Activated CD4-positive, alpha-beta T cell treated with anti-CD3 and anti-CD28 coated beads, Interleukin-2, Interleukin-6, amounts not matched to agents 100 ng/mL and 50 ng/mL, durations not matched to agents 16 hours and 8 hours (primary cell): ENCODE measurements at places on chromosomes 16 and 17.

DNA sequence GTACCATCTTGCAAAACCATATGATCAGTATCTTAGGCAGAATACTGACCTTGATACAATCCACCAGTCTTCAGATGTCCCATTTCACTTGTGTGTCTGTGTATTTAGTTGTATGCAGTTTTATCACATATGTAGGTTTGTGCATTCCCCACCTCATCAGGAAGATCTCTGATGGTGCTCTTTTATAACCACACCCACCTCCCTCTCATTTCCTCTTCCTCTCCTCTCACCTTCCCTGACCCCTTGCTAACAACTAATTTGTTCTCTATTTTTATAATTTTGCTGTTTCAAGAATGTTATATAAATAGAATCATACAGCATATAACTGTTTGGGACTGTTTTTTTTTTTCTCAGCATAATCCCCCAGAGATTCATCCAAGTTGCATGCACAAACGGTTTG, 52.0 kb upstream of the ACSM2B start:
- DNase-seq, result no peak

- DNase-seq, result peak; percentile 69
These were observed 673.8 kb downstream of the WWOX start for GRCh38 chr16:78773291-78773702.

DNA sequence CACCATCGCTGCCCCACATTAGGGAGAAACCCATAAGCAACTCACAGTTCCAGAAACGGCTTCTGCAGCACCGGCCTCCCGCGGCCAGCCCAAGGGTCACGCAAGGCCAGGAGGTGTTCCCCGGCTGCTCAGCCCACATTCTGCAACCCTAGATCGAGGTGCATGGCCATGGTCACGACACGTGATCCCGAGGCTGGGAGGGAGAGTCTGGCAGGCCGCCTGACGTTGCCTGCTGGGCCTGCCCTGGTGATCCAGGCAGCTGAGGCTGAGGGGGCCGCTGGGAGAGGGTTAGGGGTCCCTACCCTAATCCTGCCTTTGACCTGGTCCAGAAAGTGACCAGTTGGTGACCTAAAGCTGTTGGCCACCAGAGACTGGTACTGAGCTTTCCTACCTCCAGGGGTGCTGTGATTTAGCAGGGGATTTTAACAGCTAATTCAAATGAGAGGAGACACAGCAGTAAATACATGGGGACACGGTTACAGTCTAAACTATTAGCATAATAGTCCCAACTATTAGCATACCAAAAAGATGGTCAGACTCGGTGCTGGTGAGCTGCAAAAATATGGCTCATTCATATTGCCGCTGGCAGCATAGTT, 97.4 kb upstream of the CIBAR2 start:
- DNase-seq, result no peak

GRCh38 chr17:29162909-29163341, 17.3 kb downstream of the MYO18A start:
- no peak for DNase-seq

DNA sequence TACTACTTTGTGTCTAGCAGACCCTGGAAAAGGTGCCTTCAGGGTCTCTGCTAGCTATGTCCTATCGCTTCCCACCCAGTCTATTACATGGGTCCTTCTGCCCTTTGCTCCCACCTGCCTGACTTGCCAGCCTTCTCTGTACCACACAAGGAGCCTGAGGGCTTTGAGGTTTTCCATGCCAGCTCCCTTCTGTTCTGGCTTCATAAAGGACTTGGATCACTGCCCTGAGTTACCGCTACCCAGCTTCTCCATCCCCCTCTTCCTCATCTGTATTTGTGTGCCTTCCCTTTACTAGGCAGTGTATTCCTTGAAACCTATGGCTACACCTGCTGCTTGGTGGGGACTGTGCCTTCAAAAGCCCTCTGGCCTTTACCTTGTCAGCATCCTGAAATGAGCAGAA, 19.6 kb upstream of the LLGL1 start:
- no peak for DNase-seq

GRCh38 chr17:30838202-30838807, 6.5 kb downstream of the ATAD5 start:
- no peak for DNase-seq
